ENCODE measurements at places on chromosomes 11 and 22. TPM values are rescaled to one million over a fixed set of nuclear protein-coding genes. Genes with fewer than 3 reads are reported as not detected.

GRCh38 chr22:25061605-25062376, 109.3 kb downstream of the KIAA1671 start:
- no peak for DNase-seq

Gene UVRAG
- 16.8 TPM for total RNA-seq

- peak; percentile 11 for DNase-seq
Observed at GRCh38 chr11:106091480-106092123, 14.1 kb downstream of the AASDHPPT start.

DNA sequence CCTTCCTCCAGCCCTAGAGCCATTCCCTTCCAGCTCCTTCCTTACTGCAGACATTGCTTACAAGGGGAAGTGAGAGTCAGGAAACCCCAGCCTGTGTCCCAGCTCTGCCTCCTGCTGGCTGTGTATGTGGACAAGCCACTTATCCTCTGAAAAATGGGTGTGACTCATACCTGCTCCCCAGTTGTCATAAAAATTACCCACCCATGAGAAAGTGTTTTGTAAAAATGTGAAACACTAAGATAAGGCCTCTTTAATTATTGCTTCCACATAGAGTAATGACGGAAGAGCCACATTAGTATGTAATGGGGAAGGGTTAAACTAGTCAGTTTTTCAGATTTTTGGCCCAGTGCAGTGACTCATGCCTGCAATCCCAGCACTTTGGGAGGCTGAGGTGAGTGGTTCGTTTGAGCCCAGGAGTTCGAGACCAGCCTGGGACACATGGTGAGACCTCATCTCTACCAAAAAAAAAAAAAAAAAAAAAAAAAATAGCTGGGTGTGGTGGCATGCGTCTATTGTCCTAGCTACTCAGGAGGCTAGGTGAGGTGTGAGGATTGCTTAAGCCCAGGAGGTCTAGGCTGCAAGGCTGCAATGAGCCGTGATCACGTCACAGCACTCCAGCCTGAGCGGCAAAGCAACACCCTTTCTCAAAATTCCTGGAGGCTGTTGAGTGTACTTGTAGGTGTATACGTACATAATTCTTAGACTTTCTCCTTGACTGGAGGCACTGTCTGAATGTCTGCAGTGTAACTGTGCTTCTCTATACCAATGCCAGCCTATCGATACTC, 84.9 kb downstream of the CTTN start:
- no peak for DNase-seq

GRCh38 chr11:123268156-123268555, 73.1 kb upstream of the CLMP start:
- DNase-seq = no peak

Gene DEFB131B
- not detected for total RNA-seq

GRCh38 chr11:65741185-65741584, 20.6 kb upstream of the RNASEH2C start:
- DNase-seq = no peak

GRCh38 chr11:79276736-79277325, 164.0 kb downstream of the TENM4 start:
- DNase-seq = no peak

Gene PAX6
- not detected for total RNA-seq

Gene TREH
- not detected for total RNA-seq

- no peak for DNase-seq
Observed at GRCh38 chr22:40410272-40410671, 39.9 kb downstream of the SGSM3 start.

Gene RASL10A
- not detected for total RNA-seq

- DNase-seq = no peak
Observed at GRCh38 chr22:28143961-28144745, 225.1 kb upstream of the PITPNB start.

DNA sequence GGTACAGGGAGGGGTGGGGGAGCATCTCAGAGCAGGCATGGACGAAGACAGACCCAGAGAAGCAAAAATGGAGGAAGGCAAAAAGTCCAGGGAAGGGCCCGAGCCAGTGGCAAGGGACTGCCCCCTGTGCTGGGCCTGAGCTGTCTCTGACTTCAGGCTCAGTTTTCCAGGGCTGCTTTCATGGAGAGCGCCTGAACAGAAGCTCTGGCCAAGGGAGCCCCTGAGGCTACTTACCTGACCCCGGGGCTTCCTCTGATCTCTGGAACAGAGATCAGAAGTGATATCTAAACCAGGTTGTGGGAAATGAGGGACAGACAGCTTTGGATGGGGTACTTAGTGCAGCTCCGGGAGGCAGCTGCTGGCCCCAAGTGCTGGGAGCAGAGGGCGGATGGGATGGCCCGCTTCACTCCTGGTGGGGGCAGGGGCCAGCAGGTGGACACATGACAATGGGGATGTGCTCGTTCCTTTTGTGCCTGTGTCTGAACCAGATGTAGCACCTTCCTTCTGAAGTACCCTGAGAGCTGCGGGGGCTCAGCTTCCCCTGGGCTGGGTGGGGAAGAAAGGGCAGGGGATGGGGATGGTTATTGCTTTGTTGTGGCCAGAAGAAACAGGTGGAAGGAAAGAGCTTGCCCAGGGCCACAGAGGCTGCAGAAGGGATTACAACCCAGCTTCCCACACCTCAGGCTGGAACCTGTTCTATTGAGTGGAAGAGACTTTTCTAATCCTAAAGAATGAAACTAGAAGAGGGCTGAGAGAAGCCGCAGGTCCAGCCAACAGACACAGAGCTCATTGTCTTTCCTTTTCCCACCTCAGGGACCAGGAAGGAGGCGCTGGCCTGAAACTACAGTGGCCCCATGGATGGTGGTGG, 5.7 kb downstream of the LRRC10B start:
- DNase-seq = no peak

GRCh38 chr11:10694486-10695239, 1.1 kb upstream of the IRAG1 start:
- DNase-seq = no peak

Gene PANX2
- 0.66 TPM for total RNA-seq

DNA sequence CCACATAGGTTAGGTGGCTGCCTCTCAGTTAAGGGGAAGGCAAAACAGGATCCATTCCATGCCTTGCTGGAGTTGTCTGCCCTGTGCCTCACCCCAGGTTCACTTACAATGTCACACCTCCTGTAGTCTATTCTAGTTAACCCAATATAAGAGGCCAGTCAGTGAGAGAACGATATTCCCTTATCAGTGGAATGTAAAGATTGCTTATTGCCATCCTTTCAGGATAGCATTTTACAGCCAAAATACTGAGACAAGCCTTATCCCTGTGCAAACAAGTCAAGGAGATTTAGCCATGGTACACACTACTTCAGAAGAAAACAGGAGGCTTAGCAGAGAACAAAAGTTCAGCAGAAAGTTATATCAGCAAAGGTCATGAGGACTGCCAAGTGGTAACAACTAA, 5.5 kb downstream of the CYP2R1 start:
- DNase-seq = no peak

GRCh38 chr11:134554106-134554505, 142.1 kb upstream of the B3GAT1 start:
- no peak for DNase-seq

Gene C11orf86
- total RNA-seq = not detected

- DNase-seq = no peak
Observed at GRCh38 chr11:96008161-96008720, 84.3 kb upstream of the MTMR2 start.

GRCh38 chr11:85171648-85172257, 455.4 kb downstream of the DLG2 start:
- no peak for DNase-seq

Gene CHADL
- total RNA-seq = 0.22 TPM

All from activated naive CD8-positive, alpha-beta T cell treated with anti-CD3 and anti-CD28 coated beads for 36 hours (primary cell).